ENCODE measurements at places on chromosomes 11 and 22. TPM values are rescaled to one million over a fixed set of nuclear protein-coding genes. Genes with fewer than 3 reads are reported as not detected.

- H3K4me3 ChIP-seq, result no peak overlapping the region
- H3K27me3 ChIP-seq, result peaks cover 4% of the 10 kb centered on the region
- no peak overlapping the region for H3K27ac ChIP-seq
- no peaks in the 10 kb centered on the region for H3K36me3 ChIP-seq
- H3K4me1 ChIP-seq, result peaks cover 9% of the 10 kb centered on the region
Observed at GRCh38 chr22:37345863-37346504, 63.7 kb downstream of the CYTH4 start.

The PAAF1 gene
- 20.3 TPM for total RNA-seq

- no peak overlapping the region for H3K27ac ChIP-seq
- H3K4me1 ChIP-seq, result no peaks in the 10 kb centered on the region
- H3K27me3 ChIP-seq, result peaks cover 1% of the 10 kb centered on the region
Observed at GRCh38 chr22:29642694-29643093, 39.3 kb downstream of the NF2 start.

- H3K36me3 ChIP-seq, result no peaks in the 10 kb centered on the region
- no peak overlapping the region for H3K4me3 ChIP-seq
- H3K27ac ChIP-seq, result no peak overlapping the region
- H3K27me3 ChIP-seq, result peaks cover 12% of the 10 kb centered on the region
- no peaks in the 10 kb centered on the region for H3K4me1 ChIP-seq
Observed at GRCh38 chr11:65060913-65061408, 2.6 kb upstream of the NAALADL1 start.

GRCh38 chr11:20421946-20422345 is 34.4 kb downstream of the PRMT3 start:
- H3K4me3 ChIP-seq, result no peak overlapping the region
- H3K4me1 ChIP-seq, result peaks cover 5% of the 10 kb centered on the region
- no peaks in the 10 kb centered on the region for H3K36me3 ChIP-seq
- H3K27ac ChIP-seq, result no peak overlapping the region
- no peak for DNase-seq

The DUSP8 gene
- 2.2 TPM for total RNA-seq

The ABTB2 gene
- 72.8 TPM for total RNA-seq

The PANX2 gene
- total RNA-seq, result 0.87 TPM

GRCh38 chr11:130776061-130776419 is 140.2 kb downstream of the SNX19 start:
- no peaks in the 10 kb centered on the region for H3K4me1 ChIP-seq
- no peak for DNase-seq
- peaks cover 4% of the 10 kb centered on the region for H3K27me3 ChIP-seq
- H3K27ac ChIP-seq, result no peak overlapping the region
- no peak overlapping the region for H3K4me3 ChIP-seq

DNA sequence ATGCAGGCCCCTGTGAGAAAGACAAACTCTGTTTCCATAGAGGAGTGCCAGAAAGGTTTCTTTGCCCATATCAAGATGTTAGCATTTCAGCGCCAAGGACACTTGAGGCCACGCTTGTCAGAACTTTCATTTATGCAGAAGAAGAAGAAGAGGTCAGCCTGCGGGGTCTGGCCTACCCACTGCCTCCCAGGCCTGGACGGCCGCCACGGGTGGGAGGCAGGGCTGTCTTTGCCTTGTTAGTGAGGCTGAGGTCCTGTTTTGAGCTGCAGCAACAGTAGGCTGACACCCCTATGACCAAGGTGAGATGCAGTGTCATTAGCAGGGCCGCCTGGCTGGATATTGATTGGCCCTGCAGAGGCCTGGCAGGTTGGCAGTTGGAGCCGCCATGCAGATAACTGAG is 183.9 kb downstream of the GRIK4 start:
- H3K4me1 ChIP-seq, result peaks cover 12% of the 10 kb centered on the region
- no peak for DNase-seq
- peaks cover 13% of the 10 kb centered on the region for H3K27me3 ChIP-seq
- no peaks in the 10 kb centered on the region for H3K36me3 ChIP-seq
- no peak overlapping the region for H3K4me3 ChIP-seq

The NCF4 gene
- total RNA-seq, result not detected

All from endothelial cell (in vitro differentiated cells).